ENCODE measurements at places on chromosomes 12 and 14. TPM values are rescaled to one million over a fixed set of nuclear protein-coding genes. Genes with fewer than 3 reads are reported as not detected.

DNA sequence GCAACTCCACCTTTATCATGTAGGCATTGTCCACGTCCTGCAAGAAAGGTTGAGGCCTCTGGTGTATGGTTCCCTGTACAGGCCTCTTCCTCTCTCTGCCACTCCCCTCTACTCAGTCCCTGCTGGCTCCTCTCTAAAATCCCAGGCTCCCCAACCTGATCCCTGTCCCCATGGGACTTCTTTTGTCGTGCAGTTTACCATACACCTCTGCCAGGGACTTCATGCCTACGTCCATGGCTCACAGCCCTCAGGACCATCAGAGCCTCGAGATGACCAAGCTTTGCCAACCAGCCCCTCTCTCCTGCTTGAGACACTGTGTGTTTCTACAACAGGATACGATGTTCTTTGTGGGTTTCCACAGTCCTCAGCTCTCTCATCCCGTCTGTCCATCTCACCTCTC, 2.9 kb downstream of the KRT2 start:
- no peak overlapping the region for H3K4me3 ChIP-seq
- H3K4me1 ChIP-seq: no peaks in the 10 kb centered on the region
- DNase-seq: no peak

GRCh38 chr14:67999705-68000384, 180.3 kb downstream of the RAD51B start:
- peak; percentile 84 for DNase-seq
- peak overlapping the region; percentile 45 for H3K4me3 ChIP-seq
- H3K4me1 ChIP-seq: peaks cover 8% of the 10 kb centered on the region
- H3K27me3 ChIP-seq: no peaks in the 10 kb centered on the region
- H3K36me3 ChIP-seq: no peaks in the 10 kb centered on the region
- H3K27ac ChIP-seq: peak overlapping the region; percentile 67

MEG3 gene
- 95.0 TPM for total RNA-seq

DNA sequence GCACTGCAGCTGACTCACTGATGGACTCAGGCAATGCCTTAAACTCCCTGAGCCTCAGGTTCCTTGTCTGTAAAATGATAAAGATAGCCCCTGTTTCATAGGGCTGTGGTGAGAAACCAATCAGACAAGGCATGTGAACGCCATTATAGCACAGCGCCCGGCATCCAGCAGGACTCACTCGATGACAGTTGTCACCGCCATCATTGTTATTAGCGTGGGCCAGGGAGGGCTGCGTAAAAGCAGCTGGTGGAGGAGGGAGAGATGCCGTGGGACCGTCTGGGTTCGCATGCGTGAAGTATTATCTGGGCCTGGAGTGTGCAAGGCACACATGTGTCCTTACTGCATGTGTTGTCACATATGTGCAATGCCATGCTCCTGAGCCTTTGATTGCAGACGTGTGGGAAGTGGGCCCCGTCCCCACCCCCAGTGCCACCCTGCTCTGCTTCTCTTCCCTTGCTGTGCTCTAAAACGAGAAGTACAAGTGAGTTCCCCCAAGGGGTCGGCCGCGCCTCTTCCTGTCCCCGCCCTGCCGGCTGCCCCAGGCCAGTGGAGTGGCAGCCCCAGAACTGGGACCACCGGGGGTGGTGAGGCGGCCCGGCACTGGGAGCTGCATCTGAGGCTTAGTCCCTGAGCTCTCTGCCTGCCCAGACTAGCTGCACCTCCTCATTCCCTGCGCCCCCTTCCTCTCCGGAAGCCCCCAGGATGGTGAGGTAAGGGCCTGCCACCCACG, at the start of gene PTPN6:
Gene PTPN6, plus strand, starts transcription at position 546 of the 730 bp plus-strand sequence. Its CDS starts 157 bp downstream, at position 703.
- H3K36me3 ChIP-seq: peaks cover under 1% of the 10 kb centered on the region
- no peaks in the 10 kb centered on the region for H3K4me1 ChIP-seq
- no peak within 1 kb of the TSS for H3K4me3 ChIP-seq

- H3K4me3 ChIP-seq: no peak overlapping the region
- no peaks in the 10 kb centered on the region for H3K4me1 ChIP-seq
- peaks cover 1% of the 10 kb centered on the region for H3K36me3 ChIP-seq
- no peak overlapping the region for H3K27ac ChIP-seq
- DNase-seq: no peak
Measured at GRCh38 chr14:31303654-31304053, 96.1 kb upstream of the HECTD1 start.

- no peak overlapping the region for H3K4me3 ChIP-seq
- H3K4me1 ChIP-seq: no peaks in the 10 kb centered on the region
- no peak for DNase-seq
- no peak overlapping the region for H3K27ac ChIP-seq
Measured at GRCh38 chr12:7361265-7361664, 57.4 kb downstream of the ACSM4 start.

GRCh38 chr12:100229876-100230275, 29.3 kb downstream of the ACTR6 start:
- H3K36me3 ChIP-seq: no peaks in the 10 kb centered on the region
- no peak for DNase-seq
- H3K4me3 ChIP-seq: no peak overlapping the region
- H3K4me1 ChIP-seq: peaks cover 4% of the 10 kb centered on the region
- H3K27ac ChIP-seq: no peak overlapping the region
- H3K27me3 ChIP-seq: no peaks in the 10 kb centered on the region

DNA sequence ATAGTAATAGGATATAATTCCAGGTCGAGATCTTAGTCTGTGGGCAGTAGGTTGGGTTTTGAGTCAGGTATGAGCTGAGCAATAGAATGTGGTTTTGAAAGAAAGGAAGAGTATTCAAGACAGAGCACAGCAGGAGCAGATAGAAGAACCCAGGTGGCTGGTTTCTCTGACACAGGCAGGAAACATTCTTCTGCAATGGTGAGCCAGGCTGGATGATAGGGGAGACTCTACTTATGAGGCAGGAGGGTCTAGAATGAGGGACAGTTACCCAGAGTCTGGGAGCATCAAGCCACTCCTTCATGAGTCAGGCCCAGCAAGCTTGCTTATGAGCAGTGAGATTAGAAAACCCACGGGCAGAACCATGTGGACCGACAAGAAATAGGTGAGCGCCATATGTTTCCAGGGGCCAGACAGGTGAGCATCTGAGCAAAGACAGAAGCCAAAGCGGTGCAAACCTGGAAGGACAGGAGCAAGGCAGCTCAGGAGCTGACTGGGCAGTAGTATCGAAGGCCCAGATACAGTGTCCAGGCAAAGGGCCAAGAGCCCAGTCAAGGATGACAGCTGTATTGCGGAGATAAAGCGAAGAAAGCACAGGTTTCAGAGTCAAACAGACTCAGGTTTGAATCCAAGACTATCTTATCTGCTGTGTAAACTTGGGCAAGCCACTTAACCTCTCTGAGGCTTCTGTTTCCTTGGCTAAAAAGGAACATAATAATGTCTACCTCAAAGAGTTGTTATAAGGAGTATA, 22.5 kb upstream of the PCNX1 start:
- peak; percentile 23 for DNase-seq
- H3K4me3 ChIP-seq: no peak overlapping the region
- H3K27me3 ChIP-seq: no peaks in the 10 kb centered on the region
- H3K27ac ChIP-seq: no peak overlapping the region
- peaks cover 11% of the 10 kb centered on the region for H3K4me1 ChIP-seq

DNA sequence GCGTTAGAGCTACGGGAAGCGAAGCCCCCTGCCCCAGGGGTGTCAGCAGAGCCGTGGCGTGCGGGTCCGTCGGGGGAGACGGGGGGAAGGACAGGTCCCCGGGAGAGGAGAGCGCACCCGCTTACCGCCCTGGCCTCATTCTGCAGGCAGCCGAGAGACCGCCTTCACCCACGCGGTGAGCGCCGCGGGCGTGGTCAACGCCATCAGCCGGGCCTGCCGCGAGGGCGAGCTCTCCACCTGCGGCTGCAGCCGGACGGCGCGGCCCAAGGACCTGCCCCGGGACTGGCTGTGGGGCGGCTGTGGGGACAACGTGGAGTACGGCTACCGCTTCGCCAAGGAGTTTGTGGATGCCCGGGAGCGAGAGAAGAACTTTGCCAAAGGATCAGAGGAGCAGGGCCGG, 10.5 kb downstream of the WNT5B start:
- no peaks in the 10 kb centered on the region for H3K27me3 ChIP-seq
- peaks cover 8% of the 10 kb centered on the region for H3K4me1 ChIP-seq
- H3K36me3 ChIP-seq: peaks cover 5% of the 10 kb centered on the region
- no peak overlapping the region for H3K4me3 ChIP-seq
- DNase-seq: no peak
- no peak overlapping the region for H3K27ac ChIP-seq

GRCh38 chr12:49825971-49826421, 2.2 kb downstream of the NCKAP5L start:
- peak overlapping the region; percentile 79 for H3K27ac ChIP-seq
- peak; percentile 60 for DNase-seq
- H3K4me3 ChIP-seq: peak overlapping the region; percentile 78
- no peaks in the 10 kb centered on the region for H3K27me3 ChIP-seq

- H3K36me3 ChIP-seq: no peaks in the 10 kb centered on the region
- H3K27me3 ChIP-seq: no peaks in the 10 kb centered on the region
- H3K4me3 ChIP-seq: no peak overlapping the region
- no peak for DNase-seq
Measured at GRCh38 chr12:88986056-88986455, 366.2 kb downstream of the DUSP6 start.

NRIP2 gene
- 0.17 TPM for total RNA-seq

SNRPF gene
- total RNA-seq: 14.2 TPM

GRCh38 chr14:105138021-105138541, 30.5 kb downstream of the JAG2 start:
- H3K4me1 ChIP-seq: no peaks in the 10 kb centered on the region
- no peak overlapping the region for H3K27ac ChIP-seq
- peaks cover 7% of the 10 kb centered on the region for H3K27me3 ChIP-seq
- no peaks in the 10 kb centered on the region for H3K36me3 ChIP-seq

DNA sequence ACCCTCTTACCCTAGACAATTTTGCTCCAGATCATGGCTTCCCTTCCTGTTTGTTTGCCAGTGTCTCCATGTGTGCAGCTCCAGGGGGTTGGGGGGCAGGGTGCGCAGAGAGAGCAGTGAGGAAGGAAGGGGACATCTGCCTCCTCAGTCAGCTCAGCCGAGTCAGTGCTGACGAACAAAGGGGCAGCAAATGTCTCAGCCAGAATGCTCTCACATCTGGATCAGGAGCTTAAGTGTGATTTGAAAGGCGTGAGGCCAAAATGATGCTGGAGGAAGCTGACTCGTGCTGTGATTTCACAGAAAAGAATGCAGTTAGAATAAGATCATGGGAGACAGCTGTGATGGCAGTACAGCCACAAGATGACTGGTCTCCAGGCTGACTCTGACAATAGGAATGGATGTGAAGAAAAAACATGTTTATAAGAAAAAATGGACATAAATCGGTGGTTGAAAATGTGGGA, 27.1 kb upstream of the CDK17 start:
- H3K4me3 ChIP-seq: peak overlapping the region; percentile 60
- H3K27me3 ChIP-seq: no peaks in the 10 kb centered on the region
- peak; percentile 100 for DNase-seq
- H3K27ac ChIP-seq: peak overlapping the region; percentile 100
- peaks cover 21% of the 10 kb centered on the region for H3K4me1 ChIP-seq

- peak; percentile 71 for DNase-seq
- no peak overlapping the region for H3K4me3 ChIP-seq
- H3K4me1 ChIP-seq: peaks cover 2% of the 10 kb centered on the region
- no peaks in the 10 kb centered on the region for H3K27me3 ChIP-seq
Measured at GRCh38 chr14:52380294-52380693, 66.2 kb downstream of the PTGER2 start.

GRCh38 chr14:21090194-21090939, 8.1 kb downstream of the ZNF219 start:
- peaks cover 11% of the 10 kb centered on the region for H3K4me1 ChIP-seq
- no peak overlapping the region for H3K4me3 ChIP-seq
- H3K36me3 ChIP-seq: peaks cover 8% of the 10 kb centered on the region
- DNase-seq: no peak
- H3K27me3 ChIP-seq: no peaks in the 10 kb centered on the region

- DNase-seq: peak; percentile 89
- no peaks in the 10 kb centered on the region for H3K27me3 ChIP-seq
- H3K4me3 ChIP-seq: no peak overlapping the region
- no peaks in the 10 kb centered on the region for H3K36me3 ChIP-seq
- no peaks in the 10 kb centered on the region for H3K4me1 ChIP-seq
- H3K27ac ChIP-seq: no peak overlapping the region
Measured at GRCh38 chr14:65658202-65658601, 245.7 kb downstream of the FUT8 start.

DNA sequence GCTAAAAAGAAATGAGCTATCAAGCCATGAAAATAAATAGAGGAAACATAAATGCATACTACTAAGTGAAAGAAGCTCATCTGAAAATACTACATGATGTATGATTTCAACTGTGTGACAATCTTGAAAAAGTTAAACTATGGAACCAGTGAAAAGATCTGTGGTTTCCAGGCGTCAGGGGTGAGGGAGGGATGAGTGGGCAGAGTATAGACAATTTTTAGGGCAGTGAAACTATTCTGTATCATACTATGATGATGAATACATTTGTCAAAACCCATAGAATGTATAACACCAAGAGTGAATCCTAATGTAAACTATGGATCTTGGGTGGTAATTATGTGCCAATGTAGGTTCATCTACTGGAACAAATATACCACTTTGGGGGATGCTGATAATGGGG, 21.3 kb downstream of the SPX start:
- no peaks in the 10 kb centered on the region for H3K27me3 ChIP-seq
- H3K4me1 ChIP-seq: no peaks in the 10 kb centered on the region
- no peak overlapping the region for H3K27ac ChIP-seq
- no peak for DNase-seq

- H3K4me3 ChIP-seq: no peak overlapping the region
- peaks cover 8% of the 10 kb centered on the region for H3K4me1 ChIP-seq
- peaks cover 14% of the 10 kb centered on the region for H3K36me3 ChIP-seq
- DNase-seq: no peak
- no peak overlapping the region for H3K27ac ChIP-seq
Measured at GRCh38 chr12:108530161-108530560, 15.1 kb downstream of the FICD start.

DNA sequence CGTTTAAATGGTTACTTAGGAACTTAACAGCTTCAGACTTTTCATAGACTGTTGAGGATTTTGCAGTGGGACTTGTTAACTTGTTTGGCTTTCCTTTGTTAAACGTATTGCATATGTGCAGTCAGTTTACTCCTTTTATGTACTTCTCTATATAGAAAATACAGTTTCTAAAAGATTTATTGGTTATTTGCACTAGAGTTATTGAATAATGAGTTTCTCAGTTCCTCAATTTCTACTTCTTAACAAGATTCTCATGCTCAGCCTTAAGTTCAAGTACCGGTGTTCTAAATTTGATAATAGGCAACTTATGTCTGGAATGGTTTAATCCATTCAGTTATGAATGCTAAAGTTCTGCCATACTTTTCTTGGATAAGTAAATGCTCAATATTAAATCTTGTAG, 919 bp downstream of the PSMA3 start:
- peak overlapping the region; percentile 97 for H3K27ac ChIP-seq
- no peaks in the 10 kb centered on the region for H3K4me1 ChIP-seq
- H3K27me3 ChIP-seq: no peaks in the 10 kb centered on the region
- H3K4me3 ChIP-seq: peak overlapping the region; percentile 84
- DNase-seq: no peak
- H3K36me3 ChIP-seq: no peaks in the 10 kb centered on the region

- peak; percentile 79 for DNase-seq
- no peaks in the 10 kb centered on the region for H3K27me3 ChIP-seq
- H3K36me3 ChIP-seq: no peaks in the 10 kb centered on the region
- no peak overlapping the region for H3K4me3 ChIP-seq
Measured at GRCh38 chr12:46546634-46547273, 174.2 kb upstream of the SLC38A2 start.

Data from fibroblast of lung (primary cell).